GM23248 (cell line): ENCODE measurements at places on chromosomes 7 and 10. TPM values are rescaled to one million over a fixed set of nuclear protein-coding genes. Genes with fewer than 3 reads are reported as not detected.

The DPP6 gene
- not detected in 2 replicates for total RNA-seq

The ANKRD30A gene
- not detected in 2 replicates for total RNA-seq

The C7orf57 gene
- not detected in 2 replicates for total RNA-seq

The MYL10 gene
- total RNA-seq: not detected in 2 replicates

The CDNF gene
- total RNA-seq: 0.32 and 1.0 TPM in 2 replicates

- no peak for DNase-seq
Observed at GRCh38 chr7:37765872-37766525, 82.4 kb upstream of the NME8 start.

DNA sequence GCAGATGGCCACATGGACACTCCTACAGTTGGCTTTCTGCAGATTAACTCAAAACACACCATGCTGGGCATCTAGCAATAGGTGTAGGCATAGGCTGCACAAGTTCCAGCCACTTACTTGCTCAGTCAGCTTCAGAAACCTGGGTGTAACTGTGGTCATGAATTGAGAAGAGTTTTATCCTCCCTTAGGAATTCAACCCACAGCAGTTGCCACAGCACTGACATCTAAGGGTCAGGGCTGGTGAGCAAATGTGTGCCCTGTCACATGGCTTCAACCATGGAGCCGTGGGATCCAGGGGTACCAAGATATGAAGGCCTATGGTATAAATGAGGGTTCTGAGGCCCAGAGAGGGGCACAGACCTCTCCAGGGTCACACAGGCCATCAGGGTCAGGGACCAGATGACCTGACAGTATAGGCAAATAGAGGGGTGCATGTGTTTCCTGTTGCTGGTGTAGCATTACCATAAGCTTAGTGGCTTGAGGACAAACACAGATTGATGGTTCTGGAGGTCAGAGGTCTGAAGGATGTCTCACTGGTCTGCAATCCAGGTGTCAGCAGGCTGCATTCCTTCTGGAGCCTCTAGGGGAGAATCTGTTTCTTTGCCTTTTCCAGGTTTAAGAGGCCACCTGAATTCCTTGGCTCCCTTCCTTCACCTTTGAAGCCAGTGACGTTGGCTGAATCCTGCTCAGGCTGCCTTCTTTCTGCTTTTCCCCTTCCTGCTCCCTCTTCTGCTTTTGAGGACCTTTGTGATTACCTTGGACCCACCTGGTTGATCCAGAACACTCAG lies 24.1 kb downstream of the MINDY4 start:
- peak; percentile 22 for DNase-seq

GRCh38 chr10:7181420-7181819 lies 229.4 kb downstream of the SFMBT2 start:
- no peak for DNase-seq

DNA sequence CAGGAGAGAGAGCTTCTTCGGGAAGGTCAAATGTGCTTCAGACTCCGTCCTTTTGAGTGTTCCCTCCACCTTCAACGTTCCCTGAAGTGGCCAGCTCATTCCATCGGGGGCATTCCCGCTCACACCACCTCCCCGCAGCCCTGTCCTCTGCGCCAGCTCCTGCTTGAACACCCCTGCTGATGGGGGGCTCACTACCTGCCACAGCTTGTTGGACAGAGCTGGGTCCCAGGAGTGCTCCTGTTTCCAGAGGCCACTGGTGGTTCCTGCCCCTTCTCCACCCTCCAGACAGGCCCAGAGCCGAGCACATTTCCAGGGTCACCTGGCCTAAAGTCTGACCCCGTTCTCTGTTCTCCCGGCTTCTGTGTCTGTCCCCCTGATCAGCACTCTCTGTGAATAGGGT lies 67.4 kb downstream of the ELFN1 start:
- DNase-seq: no peak

DNA sequence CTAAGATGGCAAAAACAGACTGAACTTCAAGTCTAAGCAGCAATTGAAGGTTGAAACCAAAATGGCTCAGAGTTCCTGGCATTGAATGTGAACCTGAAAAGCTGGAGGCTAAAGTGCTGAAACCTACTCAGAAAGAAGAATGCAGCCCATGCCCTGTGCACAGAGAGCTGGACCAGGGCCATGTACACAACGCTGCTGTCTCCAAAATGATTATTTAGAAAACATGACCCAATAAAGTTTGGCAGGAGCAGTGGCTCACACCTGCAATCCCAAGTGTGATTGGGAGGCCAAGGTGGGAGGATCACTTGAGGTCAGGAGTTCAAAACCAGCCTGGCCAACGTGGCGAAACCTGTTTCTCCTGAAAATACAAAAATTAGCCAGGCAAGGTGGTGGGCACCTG lies 158.9 kb downstream of the AKR1D1 start:
- no peak for DNase-seq

DNA sequence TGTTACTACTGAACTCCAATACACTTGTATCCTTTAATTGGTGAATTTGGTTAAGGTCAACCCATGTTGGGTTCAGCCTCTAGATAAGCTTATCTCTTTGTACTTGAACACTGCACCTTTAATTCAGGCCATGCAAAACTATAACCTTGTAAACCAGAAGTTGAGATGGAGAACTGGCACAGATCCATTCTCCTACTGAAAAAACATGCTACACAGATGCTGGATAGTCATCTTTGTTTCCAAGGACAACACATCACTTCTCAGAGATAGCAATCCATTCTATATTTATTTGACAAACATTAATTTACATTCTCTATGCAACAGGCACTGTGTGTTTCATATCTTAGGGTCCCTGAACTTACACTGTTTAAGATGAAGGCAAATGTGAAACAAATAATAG lies 2.9 kb upstream of the CDK14 start:
- peak; percentile 14 for DNase-seq

GRCh38 chr10:29254123-29255046 lies 34.5 kb upstream of the LYZL1 start:
- DNase-seq: no peak

GRCh38 chr7:131648491-131648890 lies 92.1 kb upstream of the PODXL start:
- DNase-seq: peak; percentile 40

DNA sequence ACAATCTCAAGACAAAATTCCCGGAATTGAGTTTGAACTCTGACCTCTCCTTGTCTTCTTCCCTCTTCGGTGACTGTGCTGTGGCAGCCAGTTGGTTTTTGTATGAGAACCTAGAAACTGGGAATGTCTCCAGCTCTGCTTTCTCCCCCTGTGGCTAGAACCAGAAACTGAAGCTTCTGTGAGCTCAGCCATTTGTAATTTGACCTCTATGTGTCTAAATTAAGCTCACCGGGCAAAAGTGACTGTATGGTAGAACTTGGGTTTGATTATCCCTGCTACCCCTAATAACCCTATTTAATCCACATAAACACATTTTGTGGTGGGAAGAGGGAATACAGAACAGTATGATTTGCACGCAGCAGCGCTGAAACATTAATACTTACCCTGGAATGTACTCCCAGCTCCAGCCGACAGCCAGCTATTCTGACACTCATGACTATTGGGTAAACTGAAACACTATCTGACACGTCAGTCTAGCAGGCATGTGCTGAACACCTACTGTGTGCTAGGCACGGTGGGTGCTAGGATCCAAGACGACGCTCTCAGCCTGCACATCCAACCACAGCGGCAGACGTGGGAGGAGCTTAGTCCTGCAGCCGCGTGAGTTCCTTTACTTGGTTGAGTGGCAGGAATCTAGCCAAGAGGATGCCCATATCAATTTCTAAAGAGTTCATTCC lies 324.8 kb downstream of the SFMBT2 start:
- peak; percentile 23 for DNase-seq

DNA sequence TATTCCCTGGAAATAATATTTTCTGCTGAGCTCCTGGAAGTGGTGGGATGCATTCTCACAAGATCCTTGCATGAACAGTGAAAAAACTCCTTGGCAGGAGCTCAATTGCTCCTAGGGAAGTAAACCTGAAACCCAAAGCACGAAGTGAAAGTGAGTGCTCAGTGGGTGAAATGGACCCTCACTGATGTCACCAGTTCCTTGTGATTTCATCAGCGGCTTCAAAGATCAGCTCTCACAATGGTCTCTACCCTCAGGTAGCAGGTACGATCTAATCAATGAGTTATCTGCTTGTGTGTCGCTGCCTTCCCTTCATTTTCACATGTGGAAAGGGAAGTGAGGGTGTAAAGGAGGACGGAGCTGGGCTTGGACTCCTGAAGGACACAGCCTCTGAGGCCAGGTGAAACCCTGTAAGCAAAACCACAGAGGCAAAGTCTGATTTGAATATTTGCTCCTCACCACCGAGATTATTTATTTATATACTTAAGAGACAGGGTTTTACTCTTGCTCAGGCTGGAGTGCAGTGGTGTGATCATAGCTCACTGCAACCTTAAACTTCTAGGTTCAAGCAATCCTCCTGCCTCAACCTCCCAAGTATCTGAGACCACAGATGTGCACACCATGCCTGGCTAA lies 255.4 kb upstream of the LYZL1 start:
- no peak for DNase-seq

GRCh38 chr10:121185816-121186455 lies 334.8 kb downstream of the WDR11 start:
- no peak for DNase-seq

DNA sequence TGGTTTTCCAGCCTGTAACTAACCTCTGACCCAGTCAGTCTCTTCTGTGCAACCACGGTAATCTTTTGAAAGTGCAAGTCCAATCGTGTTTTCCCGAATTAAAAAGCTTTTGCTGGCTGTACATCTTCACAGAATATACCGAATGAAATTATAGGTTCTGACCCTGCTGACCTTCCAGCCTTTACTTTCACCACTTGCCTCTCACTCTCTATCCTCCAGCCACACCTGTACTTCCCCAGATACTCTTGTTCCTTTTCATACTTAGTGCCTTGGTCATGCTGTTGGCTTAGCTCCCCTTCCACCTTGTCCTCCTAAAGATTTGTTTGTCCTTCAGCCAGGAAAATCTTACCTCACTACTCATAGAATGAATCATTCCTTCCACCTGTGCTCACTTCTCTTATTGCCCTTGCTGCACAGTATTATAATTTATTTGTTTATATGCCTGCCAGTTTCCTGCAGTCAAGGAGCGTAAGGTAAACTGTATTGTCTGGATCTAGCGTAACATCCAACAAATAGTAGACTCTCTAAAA lies 2.3 kb upstream of the PNPLA8 start:
- no peak for DNase-seq

- DNase-seq: peak; percentile 36
Observed at GRCh38 chr10:79475877-79476276, 30.5 kb upstream of the ZCCHC24 start.

DNA sequence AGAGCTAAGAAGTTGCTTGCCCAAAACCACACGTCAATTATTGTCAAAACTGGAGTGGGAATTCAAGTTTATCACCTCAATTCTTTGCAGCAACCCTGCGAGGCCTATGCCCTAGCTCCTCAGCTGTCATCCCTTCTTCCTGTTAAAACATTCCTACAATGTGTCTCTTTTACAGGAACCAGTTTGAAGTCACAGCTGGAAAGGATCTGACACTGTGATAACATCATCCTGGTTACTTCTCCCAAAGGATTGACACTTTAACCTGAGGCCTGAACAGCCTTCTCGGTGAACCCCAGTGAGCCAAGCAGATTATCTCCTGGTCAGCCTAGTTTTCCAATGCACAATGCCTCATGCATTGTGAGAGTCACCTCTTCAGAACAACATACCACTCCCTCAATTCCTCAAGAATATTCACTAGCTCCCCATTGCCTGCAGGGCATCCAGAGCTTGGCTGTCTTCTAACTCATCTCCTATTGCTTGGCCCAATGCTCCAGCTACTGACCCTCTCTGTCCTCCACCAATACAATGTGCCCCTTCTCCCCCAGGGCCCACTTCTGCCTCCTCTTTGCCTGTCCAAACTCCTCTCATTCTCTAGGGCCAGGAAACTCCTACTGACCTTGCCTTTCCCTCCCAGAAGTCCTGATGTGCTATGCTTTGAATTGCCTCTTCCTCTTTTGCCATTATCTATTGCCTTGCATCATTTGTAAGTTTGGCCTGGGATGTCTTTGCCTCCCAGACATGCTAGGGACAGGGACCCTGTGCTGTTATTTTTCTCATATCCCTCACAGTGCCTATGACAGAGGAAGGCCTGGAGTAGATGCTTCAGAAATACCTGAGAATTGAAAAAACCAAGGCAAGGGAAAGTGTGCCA lies 10.4 kb upstream of the DLG5 start:
- DNase-seq: no peak

DNA sequence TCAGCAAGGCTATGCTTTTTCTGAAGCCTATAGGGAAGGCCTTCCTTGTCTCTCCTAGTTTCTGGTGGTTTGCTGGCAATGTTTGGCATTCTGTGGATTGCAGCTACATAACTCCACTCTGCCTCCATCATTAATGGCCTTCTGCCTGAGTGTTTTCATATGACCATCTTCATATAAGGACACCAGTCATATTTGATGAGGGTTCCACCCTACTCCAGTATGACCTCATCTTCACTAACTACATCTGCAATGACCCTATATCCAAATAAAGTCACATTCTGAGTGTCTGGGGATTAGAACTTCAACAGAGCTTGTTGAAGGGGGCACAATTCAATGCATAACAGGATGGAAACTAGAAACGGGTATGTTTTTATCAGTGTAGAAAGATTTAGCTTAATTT lies 22.1 kb downstream of the CAV1 start:
- DNase-seq: peak; percentile 57

DNA sequence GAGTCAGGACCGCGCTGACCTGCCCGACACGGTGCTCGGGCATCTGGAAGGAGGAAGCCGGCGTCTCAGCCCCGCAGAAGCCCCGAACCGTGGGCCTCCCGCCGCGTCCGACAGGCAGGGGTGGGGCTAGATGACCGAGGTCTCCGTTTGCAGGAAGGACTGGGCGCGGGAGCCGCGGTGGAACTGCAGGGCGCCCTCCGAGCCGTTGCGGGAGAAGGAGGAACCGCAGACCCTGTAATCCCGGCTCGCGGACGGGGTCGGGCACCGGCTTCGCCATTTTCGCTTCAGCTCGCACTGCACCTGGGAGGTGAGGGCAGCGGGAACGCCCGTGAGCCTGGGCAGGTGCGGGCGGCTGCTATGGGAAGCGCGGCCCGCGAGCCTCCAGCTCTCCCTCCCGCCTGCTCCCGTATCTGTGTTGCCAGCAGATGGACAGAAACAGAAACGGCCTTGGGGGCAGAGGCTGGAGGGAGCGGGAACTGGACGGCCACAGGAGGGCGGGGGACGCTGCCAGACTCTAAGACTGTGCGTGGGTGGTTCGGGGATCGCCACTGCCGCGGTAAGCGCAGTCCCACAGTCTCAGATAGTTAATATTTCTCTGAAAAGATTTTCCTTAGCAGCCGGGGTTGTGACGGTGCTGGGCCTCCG lies 114.1 kb downstream of the VIPR2 start:
- DNase-seq: peak; percentile 7
